NCI-H187 (cell line): ENCODE measurements at places on chromosomes 12 and 14.

- no peak for DNase-seq
These were observed 254.9 kb downstream of the BTG1 start for GRCh38 chr12:91890742-91891141.

- no peak for DNase-seq
These were observed 83.0 kb downstream of the SLC25A21 start for GRCh38 chr14:37089410-37089809.

DNA sequence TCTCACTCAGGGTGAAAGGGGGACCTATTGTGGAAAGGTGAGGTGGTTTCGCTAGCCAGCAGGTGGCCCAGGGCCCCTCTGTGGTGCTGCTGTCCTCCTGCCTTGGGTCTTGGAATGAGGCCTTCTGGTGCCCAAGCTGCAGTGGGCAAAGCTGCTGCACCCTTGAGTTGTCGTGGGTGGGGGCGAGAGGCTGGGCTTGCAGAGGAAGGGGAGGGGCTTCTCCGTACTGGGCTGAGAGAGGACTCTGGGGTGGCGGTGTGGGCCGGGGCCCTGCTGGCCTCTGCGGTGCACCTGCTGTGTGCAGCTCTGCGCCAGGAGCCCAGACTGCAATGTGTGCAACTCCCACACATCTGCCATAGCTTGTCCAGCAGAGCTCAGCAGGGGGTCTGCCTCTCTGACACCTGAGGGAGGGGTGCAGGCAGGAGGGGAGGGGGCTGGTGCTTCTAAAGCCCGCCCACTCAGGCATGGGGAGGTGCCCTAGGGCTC is 145.8 kb downstream of the KIF26A start:
- no peak for DNase-seq

- DNase-seq, result no peak
These were observed 6.2 kb downstream of the RARG start for GRCh38 chr12:53225635-53226424.

DNA sequence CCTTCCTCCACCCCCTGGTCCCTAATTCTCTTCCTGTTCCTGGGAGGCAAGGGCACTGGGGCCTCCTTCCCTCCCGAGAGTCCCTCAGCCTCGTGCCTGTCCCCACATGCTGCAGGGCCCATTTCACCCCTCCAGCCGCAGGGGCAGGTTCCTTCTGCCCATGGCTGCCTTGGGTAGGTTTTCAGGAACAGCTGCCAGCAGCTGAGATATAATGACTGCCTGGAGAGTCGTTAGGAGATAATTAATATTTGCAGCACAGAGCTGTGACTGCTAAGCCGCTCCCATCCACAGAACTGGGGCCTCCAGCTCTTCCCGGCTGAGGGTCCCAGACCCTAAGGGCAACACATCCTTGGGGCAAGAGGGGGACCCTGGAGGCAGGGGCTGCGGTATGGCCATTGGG is 211.9 kb upstream of the LHX5 start:
- DNase-seq, result no peak

DNA sequence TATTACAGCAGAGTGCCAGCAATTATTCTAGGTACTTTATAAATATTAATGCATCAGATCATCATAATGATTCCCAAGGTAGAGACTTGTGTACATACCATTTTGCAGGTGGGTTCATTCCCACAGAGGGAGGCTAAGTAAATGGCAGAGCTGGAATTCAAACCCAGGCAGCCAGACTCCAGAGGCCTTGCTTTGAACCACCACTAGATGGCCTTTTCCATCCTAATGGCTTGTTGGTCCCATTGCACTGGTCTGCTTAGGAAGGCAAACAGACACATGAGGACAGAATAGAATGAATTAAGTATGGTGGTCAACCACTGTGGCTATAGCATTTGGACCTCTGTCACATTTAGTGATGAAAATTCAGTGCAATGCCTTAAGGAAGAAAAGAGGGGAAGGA is 158.7 kb downstream of the METTL25 start:
- no peak for DNase-seq
